ENCODE measurements at places on chromosomes 2 and 18.

DNA sequence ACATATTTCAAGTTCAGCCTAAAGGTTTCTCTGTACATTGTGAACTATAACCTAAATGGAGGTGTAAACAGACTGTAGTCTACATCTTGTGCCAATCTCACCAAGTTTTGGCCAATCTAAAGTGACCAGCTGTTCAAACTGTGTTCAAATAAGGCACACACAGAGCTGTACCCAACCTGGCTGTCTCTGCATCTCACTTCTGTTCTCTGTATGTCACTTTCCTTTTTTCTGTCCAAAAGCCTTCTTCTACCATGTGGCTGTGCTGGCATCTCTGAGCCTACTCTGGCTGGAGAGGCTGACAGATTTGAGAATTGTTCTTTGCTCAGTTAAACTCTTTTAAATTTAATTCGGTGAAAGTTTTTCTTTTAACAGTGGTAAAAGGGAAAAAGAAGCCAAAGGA is 817.9 kb downstream of the SOCS6 start:
- DNase-seq = no peak

DNA sequence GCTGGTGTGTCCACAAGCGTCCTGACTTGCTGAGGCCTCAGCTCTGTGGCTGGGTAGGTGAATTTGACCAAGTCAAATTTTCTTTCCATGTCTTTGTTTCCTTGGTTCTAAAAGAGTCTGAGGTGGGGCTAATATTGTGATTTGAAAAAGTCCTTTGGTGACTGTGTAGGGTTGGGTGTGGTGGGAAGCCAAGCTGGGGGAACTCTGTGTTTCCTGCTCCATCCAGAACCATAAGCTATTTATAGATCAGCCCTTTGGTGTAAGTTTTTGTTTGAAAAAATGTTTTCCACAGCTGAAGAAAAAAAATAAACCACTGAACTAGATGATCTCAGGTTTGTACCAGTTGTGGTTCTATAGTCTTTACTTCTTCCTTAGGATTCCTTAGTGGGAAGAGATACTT is 462.7 kb downstream of the TGIF1 start:
- DNase-seq = no peak

- DNase-seq = no peak
Measured at GRCh38 chr18:63339920-63340484, 20.4 kb upstream of the BCL2 start.

DNA sequence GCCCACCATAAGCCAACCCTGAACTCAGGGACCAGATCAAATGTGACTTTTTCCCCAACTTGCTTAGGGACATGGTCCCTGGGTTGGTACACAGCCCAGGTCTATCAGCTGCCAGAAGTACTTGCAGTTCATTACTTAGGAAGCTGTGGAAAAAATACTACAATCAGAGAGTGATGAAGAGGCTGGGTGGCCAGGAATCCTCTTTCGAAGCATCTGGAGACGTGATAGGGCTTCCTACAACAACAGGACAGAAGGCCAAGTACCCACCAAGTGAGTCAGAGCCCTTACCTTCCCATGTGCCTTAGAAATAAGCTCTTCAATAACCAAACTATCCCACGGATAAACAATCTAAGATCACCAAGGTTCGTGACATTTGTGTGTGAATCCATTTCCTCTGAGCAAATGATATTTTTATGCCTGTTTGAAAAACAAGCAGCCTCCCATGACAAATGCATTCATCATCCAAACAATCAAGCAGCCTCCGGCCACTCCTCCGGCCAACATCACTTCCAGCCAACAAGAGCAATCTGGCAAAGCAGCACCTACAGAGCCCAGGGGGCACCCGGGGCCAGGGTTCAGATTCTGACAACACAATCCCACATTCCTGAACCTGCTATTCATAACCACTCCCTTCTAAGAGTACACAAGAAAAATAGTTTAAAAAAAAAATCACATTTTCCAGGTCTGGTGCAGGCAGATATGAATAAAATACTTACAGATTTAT is 26.4 kb downstream of the TBC1D8 start:
- no peak for DNase-seq

GRCh38 chr18:59021500-59021899 is 118.2 kb upstream of the SEC11C start:
- no peak for DNase-seq

DNA sequence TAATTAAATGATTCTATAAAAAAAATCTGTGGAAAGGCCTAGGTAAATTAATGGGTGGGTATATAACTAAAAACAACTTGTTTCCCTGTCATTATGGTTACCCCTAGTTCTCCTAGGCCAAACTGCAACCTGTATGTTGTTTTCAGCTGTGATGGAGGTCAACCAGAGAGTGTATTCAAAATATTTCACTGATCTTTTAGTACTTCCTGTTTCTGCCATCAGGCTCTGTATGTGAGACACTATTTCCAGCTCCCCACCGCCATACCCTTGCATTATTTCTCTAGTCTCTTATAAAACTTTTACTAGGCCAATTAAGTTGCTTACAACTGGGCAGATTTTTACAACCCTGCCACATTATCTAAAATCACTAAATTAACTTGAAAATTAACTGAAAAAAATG is 21.0 kb upstream of the CDKL4 start:
- DNase-seq = no peak

DNA sequence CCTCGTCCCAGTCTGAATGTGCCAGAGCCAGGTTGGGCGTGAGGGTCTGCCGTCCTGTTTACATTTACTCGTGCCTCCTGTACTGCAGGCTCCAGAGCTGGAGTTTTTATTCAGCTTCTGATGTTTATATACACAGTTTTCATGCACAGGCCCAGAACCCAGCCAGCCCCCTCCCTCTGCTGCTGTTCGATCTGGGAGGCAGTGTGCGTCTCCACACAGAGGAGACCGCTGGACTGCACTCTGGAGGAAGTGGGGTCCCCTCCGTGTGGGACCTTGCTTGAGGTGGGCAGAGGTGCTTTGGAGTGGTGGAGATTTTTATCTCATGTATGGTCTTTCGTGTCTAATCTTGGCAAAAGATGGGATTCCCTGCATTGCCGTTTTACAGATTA is 90.6 kb downstream of the GLI2 start:
- no peak for DNase-seq

GRCh38 chr18:24197412-24197811 is 58.5 kb downstream of the CABYR start:
- no peak for DNase-seq

- no peak for DNase-seq
Measured at GRCh38 chr2:98185801-98186200, 98.8 kb downstream of the VWA3B start.

DNA sequence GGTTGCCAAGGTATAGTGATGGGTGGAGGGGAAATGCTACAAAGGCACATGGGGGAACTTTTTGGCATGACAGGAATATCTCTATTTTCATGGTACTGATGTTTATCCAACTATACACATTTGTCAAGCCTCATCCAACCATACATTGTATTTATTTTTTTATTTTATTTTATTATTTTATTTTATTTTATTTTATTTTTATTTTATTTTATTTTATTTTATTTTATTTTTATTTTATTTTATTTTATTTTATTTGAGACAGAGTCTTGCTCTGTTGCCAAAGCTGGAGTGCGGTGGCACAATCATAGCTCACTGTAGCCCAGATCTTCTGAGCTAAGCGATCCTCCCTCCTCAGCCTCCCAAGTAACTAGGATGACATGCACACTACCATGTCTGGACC is 219.1 kb downstream of the ZRANB3 start:
- DNase-seq = no peak

GRCh38 chr18:70005580-70005979 is 57.9 kb upstream of the CD226 start:
- DNase-seq = no peak

GRCh38 chr18:22470248-22471235 is 52.8 kb upstream of the CTAGE1 start:
- DNase-seq = no peak

DNA sequence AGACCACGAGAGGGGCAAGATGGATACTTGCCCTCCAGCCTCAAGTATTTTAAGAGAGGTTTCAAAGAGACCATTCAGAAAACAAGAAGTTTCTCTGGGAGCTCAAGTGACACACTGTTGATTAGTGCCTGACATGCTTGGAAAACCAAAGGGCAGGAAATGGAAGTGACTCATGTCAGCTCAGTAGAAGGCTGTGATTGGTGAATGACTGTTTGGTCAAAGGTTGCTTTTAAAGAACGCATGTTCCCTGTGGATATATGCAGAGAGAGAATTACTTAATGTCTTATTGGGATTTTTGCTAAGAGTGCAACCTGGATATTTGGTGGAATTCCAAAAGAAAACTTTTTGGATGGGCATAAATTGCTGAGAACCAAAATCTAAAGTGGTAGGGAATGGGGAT is 549.9 kb downstream of the XIRP2 start:
- DNase-seq = no peak
